ENCODE measurements at places on chromosomes 7 and 10. TPM values are rescaled to one million over a fixed set of nuclear protein-coding genes. Genes with fewer than 3 reads are reported as not detected.
A peak's percentile ranks its signal among the peaks of the same experiment; 100 is the strongest.

DNA sequence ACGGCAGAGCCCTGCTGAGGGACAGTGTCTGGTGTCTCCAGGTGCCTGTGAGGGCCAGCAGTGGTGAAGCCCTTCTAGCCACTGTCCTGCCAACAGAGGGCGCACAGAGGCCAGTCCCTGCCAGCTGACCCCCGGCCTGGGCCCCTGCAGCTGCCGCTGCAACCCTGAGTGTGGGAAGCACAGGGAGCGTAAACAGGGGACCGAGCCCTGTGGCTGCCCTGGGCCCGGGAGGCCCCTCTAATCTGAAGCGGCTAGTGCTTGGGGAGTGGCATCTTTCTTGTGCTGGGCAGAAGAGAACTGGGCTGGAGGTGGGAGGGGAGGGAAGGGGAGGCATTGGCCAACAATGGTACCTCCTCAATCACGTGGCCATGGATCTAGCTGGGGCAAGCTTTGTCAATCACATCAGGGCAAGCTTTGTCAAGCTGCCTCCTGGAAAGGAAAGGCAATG lies 34.6 kb downstream of the TRIM8 start:
- peak; percentile 89 for DNase-seq

DNA sequence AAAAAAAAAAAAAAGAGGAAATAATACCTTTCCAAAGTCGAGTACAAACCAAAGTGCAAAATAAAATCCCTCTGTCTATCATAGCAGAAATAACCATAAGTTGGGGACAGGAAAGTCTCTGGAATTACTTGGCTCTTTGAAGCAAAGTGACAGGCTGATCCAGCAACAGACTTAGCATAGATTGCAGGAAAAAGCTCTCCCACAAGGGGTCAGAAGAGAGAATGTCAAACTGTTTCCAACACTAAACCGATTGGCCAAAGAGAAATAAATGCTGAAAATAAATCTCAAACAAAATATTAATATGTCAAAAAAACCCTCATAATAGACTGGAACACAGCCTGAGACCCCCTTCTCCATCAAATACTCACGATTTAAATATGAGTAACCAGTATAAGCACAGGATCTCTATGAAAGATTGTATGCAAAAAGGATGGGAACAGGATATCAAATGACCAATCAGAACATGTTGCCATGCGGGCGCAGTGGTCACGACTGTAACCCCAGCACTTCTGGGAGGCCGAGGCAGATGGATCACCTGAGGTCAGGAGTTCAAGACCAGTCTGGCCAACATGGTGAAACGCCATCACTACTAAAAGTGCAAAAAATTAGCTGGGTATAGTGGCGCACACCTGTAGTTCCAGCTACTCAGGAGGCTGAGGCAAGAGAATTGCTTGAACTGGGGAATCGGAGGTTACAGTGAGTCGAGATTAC lies 1000.7 kb upstream of the LRRN3 start:
- DNase-seq, result no peak

DNA sequence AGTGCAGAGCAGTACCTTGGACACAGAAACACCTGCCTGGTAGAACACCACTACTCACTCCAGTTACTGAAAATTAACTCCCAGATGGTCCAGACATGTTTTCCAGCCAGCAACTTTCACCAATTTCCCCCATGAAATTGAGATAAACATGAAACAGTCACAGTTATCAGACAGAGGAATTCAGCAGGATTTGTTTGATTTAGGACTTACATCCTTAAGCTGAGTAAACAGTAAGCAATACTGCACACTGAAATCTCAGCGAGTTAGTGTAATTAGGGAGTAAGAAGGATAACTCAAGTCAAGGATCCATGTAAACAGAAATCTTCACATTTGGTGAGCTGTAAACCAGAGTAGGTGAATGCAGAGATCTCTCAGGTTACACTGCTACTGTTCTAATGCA lies 353.5 kb downstream of the ELMO1 start:
- no peak for DNase-seq

CFAP69 gene
- total RNA-seq, result 3.6 TPM

GRCh38 chr7:140426130-140426529 lies 22.3 kb downstream of the RAB19 start:
- DNase-seq, result no peak

GALNT11 gene
- 25.6 TPM for total RNA-seq

DNA sequence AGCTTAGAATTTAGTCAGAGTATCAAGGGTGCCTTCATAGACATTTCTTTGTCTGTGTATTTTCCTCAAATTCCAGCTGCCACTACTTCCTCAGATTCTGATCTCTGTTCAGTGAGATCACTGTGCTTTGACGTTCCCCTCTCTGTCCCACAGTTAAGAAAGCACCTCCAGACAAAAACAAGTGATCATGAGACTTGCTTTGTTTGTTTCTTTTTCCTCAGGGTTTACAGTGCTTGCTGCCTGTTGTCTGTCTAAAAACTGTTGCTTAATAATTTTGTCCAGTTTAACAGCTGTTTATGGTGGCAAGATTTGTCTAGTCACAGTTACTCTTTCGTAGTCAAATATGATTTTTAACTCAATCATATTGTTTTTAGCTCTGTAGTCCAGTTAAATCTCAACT lies 29.1 kb downstream of the TRUB1 start:
- no peak for DNase-seq

- no peak for DNase-seq
Observed at GRCh38 chr7:132034748-132035416, 478.5 kb upstream of the PODXL start.
